ENCODE measurements at places on chromosomes 7 and 10. TPM values are rescaled to one million over a fixed set of nuclear protein-coding genes. Genes with fewer than 3 reads are reported as not detected.

CPN1 gene
- polyA plus RNA-seq: not detected

- H3K27ac ChIP-seq: no peak overlapping the region
- H3K4me3 ChIP-seq: no peak overlapping the region
- no peaks in the 10 kb centered on the region for H3K36me3 ChIP-seq
- no peaks in the 10 kb centered on the region for H3K4me1 ChIP-seq
Observed at GRCh38 chr7:480531-481218, 39.0 kb downstream of the PDGFA start.

GRCh38 chr7:43619213-43620012 is 36.5 kb downstream of the STK17A start:
- no peak overlapping the region for H3K4me3 ChIP-seq
- no peaks in the 10 kb centered on the region for H3K4me1 ChIP-seq
- H3K27ac ChIP-seq: no peak overlapping the region
- no peak for DNase-seq

DNA sequence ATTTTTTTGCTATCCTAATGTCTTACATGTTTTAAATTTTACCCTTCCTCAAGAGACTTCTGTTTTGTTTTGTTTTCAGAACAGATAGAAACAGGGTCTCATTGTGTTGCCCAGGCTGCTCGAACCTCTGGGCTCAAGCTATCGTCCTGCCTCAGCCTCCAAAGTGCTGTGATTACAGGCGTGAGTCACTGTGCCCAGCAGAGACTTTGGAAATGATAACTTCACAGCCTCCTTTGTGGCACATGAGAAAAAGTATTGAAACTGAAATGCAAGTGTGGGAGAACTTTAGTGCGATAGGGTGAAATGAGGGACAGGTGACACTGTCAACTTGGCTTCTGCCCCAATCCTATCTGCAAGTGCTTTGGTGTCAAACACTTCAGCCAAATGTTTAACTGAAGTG is 21.6 kb downstream of the IRF5 start:
- no peaks in the 10 kb centered on the region for H3K27me3 ChIP-seq
- no peak for DNase-seq
- no peak overlapping the region for H3K27ac ChIP-seq
- no peaks in the 10 kb centered on the region for H3K4me1 ChIP-seq
- H3K4me3 ChIP-seq: no peak overlapping the region

DNA sequence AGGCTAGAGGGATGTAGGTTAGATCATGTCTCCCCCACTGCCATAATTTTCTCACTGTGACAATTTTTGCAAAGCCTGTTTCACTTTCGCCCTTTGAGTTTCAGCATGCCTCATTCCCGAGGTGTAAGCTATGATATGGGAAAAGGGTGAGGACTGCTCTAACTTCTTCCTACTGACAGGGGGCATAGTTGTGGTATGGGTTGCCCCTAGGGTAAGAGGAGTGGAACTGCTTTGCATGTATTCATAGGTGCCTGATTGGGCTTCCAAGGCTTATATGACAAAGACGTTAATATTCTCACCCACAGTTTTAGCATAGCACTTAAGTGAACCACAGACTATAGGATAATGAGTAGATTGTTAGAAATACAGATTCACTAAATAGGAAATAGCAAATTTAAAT is 148.7 kb downstream of the BBS9 start:
- no peaks in the 10 kb centered on the region for H3K36me3 ChIP-seq
- H3K4me1 ChIP-seq: no peaks in the 10 kb centered on the region
- no peak overlapping the region for H3K4me3 ChIP-seq
- H3K27ac ChIP-seq: no peak overlapping the region

All from small intestine (tissue), 16 donors.